Uterine smooth muscle cell (primary cell): ENCODE measurements at places on chromosomes 11 and 22. TPM values are rescaled to one million over a fixed set of nuclear protein-coding genes. Genes with fewer than 3 reads are reported as not detected.

The XKR3 gene
- not detected in 2 replicates for total RNA-seq

The ACTN3 gene
- under 0.01 TPM in 1 of 2 replicates, not detected in the other for total RNA-seq

The RCOR2 gene
- total RNA-seq, result 2.0 TPM in 2 replicates

The CRYBB2 gene
- not detected in 2 replicates for total RNA-seq

The BIK gene
- total RNA-seq, result not detected in 2 replicates

The SREBF2 gene
- 53.5 and 101 TPM in 2 replicates for total RNA-seq

The TRPM5 gene
- total RNA-seq, result not detected in 2 replicates

The TBC1D10A gene
- 15.5 and 16.0 TPM in 2 replicates for total RNA-seq

The ACER3 gene
- total RNA-seq, result 10.1 and 16.7 TPM in 2 replicates

The GLB1L2 gene
- total RNA-seq, result 0.37 and 0.44 TPM in 2 replicates

The HTR3B gene
- not detected in 2 replicates for total RNA-seq

The OR52I2 gene
- total RNA-seq, result under 0.01 TPM in 1 of 2 replicates, not detected in the other

The RGL4 gene
- under 0.01 TPM in 1 of 2 replicates, not detected in the other for total RNA-seq

The ANKK1 gene
- total RNA-seq, result under 0.01 and 0.11 TPM in 2 replicates

The CELSR1 gene
- 1.9 and 5.4 TPM in 2 replicates for total RNA-seq

The HEPACAM gene
- total RNA-seq, result under 0.01 TPM in 1 of 2 replicates, not detected in the other

The APOA4 gene
- not detected in 2 replicates for total RNA-seq

The MUC15 gene
- not detected in 2 replicates for total RNA-seq

The ENTHD1 gene
- total RNA-seq, result not detected in 2 replicates

The SFI1 gene
- total RNA-seq, result 22.1 and 28.6 TPM in 2 replicates

The CRYBB3 gene
- total RNA-seq, result not detected in 2 replicates

The STX5 gene
- 42.4 and 52.6 TPM in 2 replicates for total RNA-seq

The OR5T2 gene
- not detected in 2 replicates for total RNA-seq
